ENCODE measurements at places on chromosomes 2 and 18.
A peak's percentile ranks its signal among the peaks of the same experiment; 100 is the strongest.

DNA sequence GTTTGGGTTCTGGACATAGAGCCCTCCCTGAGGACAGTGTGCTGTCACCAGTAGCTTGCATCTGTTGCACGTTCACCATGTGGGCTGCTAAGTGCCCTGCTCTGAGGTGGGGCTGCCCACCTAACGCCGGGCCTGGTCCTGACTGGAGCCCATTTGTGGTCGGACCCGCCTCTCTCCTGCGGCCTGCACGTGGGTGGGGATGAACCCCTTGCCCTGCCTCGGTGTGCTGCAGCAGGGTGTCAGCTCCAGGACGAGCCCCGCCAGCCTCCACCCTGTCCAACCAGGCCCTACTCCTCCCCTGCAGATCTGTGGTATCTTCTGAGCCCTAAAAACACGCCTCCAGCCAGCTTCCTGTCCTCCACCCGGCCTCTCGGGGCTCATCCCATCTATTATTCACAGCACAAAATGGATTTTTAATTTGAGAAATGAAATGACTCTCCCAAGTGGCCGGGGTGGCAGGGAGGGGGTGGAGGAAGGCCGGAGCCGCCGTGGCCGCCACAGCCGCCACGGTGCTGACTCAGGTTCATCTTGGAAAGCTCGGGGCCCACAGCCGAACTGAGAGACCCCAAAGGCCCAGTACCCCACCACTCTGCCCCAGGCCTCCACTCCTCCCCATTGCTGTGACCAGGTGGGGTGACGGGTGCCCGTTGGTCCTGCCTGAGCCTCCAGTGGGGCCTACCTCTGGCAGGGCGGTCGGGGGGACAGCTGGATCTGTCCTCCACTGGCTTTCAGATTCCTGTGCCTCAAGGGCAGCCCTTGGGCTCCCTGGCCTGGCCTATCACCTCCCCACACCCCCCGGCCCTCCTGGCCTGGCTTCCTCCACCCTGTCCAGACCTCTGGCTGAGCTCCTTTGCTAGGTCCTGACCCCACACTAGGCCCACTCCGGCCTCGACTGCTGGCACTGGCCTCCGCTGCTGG lies 2.8 kb upstream of the ECEL1 start:
- no peak for DNase-seq

- no peak for DNase-seq
Observed at GRCh38 chr2:85174943-85175342, 41.8 kb downstream of the TCF7L1 start.

DNA sequence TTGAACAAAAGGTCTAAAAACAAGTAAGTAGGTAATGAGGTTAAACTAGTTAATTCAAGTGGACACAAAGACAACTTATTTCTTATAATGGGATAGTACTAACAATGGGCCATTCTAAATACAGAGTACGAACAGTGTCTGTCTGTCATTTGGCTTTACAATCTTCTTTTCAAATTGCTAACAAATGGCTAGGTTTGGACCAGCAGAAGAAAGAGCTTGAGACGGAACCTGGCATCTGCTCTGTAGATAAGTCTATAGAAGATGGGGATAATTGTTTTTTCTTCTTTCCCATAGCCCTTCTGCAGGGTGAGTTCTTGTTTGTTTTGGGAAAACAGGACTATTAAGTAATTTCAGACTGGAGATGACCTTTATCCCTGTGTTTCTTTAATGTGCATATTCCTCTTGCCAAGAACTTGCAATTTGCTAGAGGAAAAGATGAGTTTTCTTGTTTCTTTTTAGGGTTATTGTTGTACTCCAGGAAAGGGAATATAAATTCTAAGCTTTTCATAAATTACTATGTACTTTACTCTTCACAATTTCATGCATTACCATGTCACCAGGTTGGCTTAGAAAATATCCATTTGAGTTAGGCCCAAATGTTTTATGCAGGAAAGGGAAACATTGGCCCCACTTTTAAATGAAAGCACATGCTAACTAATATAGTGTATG lies 500.5 kb upstream of the SYT4 start:
- no peak for DNase-seq

DNA sequence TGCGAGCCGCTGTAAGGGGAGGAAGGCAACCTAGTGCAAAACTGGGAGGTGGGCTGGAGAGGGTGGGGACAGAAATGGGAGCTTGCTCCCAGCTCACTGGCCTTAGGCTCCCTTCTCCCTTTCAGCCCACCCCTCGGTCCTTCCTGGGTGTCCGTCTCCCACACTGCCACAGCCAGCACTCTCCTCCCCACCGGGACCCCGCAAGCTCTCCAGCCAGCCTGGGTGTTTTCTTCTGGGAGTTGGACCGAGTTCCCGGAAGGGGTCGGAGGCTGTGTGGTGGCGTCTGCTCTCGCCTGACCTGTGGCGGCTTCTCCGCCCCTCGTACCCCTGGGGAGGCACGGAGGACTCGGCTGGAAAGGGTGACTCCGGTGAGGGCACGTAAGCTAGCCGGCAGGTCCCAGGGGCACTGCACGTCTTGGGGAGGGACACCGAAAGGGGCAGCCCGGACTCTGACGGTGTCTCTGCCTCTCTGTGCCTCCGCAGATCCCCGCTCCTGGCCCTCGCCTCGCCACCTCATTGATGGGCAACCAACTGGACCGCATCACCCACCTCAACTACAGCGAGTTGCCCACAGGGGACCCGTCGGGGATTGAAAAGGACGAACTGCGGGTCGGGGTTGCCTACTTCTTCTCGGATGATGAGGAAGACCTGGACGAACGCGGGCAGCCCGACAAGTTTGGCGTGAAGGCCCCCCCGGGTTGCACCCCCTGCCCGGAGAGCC lies 1.1 kb downstream of the LRATD1 start:
- DNase-seq, result no peak

DNA sequence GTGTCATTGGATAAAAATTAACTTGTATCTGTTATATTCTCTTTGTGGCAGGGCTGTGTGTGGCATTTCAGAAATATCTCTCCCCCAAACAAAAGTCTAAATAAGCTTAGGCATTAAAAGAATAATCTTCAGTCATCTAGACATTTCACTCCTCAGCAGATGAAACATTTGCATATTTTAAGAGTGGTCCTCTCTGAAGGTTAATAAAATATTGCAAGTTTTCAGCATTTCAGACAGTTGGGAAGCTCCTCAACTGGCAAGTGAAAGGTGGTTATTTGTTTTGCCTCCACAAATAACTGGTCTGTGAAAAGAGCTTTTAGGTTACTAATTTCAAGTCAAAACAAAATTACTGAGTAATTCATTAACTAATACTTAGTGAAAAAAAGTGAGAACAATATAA lies 462.6 kb downstream of the EPHA4 start:
- no peak for DNase-seq

- no peak for DNase-seq
Observed at GRCh38 chr2:183532514-183532913, 408.3 kb downstream of the NUP35 start.

DNA sequence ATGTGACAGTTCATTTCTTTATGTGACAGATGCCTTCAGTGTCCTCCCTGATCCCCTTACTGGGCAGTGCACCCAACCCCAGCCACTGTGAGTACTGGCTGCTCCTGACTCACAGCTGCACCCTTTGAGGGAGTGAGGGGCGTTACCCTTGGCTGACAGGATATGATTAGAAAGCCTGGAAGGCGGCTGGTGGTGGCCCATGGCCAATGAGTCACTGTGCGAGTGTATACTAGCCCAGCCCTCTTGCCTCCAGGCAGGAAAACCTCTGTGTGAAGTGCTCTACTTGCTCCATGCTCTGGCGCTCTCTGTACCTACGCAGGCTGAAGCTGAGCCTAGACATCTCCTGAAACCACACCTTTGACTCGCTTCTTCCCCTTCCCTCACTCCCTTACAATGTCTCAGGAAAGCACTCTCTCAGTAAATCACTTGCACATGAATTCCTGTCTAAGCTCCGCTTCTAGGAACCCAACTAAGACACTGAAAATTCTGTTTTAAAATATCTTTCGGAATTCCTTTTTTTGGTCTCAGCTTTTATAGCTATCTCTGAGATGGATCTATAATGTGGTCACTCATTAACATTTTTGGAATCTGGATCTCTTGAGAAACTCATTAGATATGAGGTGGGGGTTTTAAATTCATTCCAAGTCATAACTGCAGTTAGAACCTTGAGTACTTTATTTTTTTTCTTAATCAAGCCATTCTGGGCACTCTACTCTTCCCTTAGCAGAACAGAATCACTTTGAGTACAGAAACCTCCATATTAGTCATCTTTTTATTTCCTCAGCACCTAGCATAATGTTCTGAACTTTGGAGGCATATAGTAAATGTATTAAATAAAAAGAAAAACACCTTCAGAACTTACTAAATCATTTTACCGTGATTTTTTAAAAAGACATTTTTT lies 25.3 kb upstream of the STAM2 start:
- DNase-seq, result no peak

GRCh38 chr2:64177315-64177714 lies 33.1 kb upstream of the PELI1 start:
- no peak for DNase-seq

DNA sequence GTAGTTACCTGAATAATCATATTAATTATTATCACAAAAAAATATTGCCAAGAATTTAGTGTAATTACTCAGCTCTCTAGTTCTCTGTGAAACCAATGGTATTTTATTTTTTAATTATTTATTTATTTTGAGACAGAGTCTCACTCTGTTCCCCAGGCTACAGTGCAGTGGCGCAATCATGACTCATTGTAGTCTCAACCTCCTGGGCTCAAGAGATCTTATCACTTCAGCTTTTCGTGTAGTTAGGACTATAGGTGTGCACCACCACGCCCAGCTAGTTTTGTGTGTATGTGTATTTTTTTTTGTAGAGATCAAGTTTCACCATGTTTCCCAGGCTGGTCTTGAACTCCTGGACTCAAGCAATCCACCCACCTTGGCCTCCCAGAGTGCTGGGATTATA lies 440.4 kb upstream of the CDH20 start:
- DNase-seq, result no peak

- DNase-seq, result no peak
Observed at GRCh38 chr2:113972766-113973165, 82.9 kb downstream of the ACTR3 start.

DNA sequence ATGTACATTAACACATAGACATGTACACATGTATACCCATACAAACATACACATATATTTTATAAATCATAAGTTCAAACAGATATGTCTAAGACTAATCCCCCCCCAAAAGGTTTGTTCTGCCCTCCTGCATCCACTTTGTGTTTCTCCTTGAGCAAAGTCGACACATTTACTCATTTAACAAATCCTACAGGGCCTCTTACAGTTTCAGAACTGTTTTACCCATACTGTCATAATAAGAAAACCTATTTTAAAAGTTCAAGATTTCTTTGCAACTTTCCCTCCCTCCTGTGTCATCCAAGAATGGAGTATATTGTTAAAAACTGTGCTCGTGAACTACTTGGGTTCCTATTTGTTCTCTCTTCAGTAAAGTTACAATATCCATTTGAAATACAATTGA lies 166.7 kb downstream of the L3MBTL4 start:
- DNase-seq, result no peak

- no peak for DNase-seq
Observed at GRCh38 chr18:29605365-29605764, 1428.4 kb upstream of the CDH2 start.

- no peak for DNase-seq
Observed at GRCh38 chr2:85942346-85942957, 53.7 kb upstream of the ST3GAL5 start.

DNA sequence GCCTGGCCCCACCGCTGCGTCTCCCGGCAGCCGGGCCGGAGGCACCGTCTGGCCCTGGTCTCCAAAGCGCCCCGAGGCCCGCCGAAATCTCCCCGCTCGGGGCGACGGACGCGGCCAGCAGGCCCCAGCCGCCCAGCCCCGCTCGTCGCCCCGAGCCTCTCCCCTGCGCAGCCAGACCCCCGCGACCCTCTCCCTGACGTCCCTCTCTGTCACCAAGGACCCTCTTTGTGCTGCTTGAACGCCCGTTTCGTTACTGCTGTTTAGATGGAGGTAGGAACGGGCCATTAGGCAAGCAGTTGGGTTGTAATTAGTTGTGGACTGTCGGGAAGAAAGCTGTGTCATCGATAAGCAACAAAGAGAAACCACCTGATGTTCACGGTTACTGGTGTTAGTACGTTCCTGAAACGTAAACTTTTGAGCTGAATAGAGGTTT lies 686 bp downstream of the UBXN4 start:
- DNase-seq, result peak; percentile 6

DNA sequence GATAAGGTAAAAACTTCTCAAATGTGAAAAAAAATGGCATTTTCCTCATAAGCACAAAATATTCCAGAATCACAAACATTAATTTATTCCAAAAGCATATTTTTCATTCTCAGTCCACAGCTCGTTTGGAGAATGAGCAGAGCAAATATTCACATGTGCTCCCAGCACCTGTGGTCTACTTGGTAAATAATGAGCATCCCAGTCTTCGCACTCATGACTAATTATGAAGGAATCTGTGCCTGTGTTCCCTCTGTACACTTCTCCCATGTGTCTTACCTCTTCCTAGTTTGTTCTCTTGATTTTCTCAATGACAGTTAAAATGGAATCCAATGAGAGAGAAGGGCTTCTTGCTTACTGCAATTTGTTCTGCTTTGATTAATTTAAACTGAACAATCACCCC lies 671.0 kb upstream of the SOX11 start:
- no peak for DNase-seq

Data from T follicular helper cell (primary cell).